IPS DF 19.7 (cell line): ENCODE measurements at places on chromosomes 1 and 21.

DNA sequence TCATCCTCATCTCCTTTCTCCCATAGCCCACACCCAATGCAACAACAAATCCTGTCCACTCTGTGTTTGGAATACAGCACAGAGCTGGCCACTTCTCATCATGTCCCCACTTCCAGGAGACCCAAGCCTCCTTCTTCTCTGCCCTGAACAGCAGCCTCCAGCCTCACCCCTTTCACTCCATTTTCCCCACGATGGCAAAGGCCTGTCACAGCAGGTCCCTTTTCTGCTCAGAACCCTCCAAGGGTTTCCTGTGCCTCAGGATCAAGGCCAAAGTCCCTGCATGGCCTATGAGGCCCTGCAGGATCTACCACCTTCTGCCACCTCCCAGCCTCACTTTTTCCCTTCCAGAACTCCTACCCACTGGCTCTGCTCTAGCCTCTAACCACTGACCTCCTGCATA is 78.5 kb downstream of the CSMD2 start:
- DNase-seq: no peak

- DNase-seq: no peak
Observed at GRCh38 chr1:118948846-118949245, 39.3 kb downstream of the TBX15 start.

DNA sequence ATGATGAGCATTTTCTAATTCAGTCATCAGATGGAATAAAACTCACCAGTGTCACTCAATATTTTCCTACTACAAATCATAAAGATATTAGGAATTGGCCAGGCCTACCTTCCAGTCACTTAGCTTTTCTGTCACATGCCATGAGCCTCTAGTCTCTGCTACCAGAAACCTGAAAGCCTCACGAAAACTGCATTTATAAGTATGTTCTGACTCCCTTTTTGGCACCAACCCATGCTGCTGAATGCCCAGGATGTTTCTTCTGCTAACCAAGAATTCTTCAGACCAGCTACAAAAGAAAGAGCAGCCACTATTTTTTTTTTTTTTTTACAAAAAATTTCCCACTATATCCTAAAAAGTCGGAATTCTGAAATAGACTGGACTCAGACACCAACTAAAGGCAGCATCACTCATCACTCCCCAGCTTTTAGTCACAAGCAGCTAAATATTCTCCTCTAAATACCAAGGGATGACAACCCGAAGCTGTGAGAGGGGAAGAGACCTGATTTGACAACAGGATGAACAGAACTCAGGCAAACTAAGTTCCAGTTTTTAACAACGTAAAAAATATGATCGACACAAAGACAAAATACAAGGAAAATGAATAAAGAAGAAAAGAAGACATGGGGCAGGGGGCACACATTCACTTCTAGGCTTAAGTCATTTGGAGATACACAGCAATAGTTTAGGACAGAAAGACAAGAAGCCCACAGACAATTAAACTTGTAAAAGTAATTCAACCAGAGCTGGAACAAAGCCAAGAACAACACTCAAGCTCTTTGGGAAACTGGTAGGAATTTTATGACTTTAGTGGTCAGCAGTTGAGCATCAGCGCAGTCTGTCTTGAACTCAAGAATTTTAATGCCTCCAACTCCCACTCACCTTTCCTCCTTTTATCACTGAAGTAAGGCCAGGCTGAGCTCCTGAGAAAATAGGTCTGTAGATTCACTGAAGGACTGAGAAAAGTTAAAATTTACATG is 1.7 kb downstream of the DCAF8 start:
- no peak for DNase-seq

- no peak for DNase-seq
Observed at GRCh38 chr1:96865731-96866685, 144.4 kb downstream of the PTBP2 start.

DNA sequence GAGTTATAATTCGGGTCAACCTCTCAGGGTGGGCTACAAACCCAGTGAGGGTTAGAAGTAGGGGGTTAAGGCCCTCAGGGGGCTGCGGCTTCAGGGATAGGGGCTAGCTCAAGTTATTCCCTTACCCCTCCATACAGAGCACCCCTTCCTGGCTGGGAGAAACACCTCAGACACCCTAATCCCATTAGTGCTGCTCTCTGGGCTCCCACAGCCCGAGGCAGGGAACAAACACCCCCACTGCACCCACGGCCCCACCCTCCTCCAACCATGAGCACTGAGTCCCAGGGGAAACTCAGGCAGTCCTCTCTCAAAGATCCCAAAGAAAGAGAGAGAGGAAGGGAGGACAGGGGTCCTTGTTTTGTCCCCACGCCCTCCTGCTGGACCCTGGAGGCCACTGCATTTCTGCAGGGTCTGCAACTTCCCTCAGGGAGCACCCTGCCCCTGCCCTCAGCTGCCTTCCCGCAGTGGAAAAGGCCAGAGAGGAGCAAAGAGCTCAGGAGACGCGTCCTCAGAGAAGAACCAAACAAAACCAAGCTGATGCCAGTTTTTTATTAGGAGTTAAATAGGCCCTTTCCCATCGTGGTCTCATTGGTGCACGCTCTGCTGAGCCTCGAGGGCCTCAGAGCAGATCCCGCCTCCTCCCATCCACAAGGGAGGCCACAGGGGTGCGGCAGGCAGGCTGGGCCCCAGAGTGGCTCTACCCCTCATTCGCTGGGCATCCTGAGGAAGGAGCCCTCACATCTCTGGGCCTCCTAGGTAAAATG is 1.4 kb upstream of the S100A4 start:
- DNase-seq: no peak

- no peak for DNase-seq
Observed at GRCh38 chr1:168945870-168946269, 160.6 kb upstream of the ATP1B1 start.

DNA sequence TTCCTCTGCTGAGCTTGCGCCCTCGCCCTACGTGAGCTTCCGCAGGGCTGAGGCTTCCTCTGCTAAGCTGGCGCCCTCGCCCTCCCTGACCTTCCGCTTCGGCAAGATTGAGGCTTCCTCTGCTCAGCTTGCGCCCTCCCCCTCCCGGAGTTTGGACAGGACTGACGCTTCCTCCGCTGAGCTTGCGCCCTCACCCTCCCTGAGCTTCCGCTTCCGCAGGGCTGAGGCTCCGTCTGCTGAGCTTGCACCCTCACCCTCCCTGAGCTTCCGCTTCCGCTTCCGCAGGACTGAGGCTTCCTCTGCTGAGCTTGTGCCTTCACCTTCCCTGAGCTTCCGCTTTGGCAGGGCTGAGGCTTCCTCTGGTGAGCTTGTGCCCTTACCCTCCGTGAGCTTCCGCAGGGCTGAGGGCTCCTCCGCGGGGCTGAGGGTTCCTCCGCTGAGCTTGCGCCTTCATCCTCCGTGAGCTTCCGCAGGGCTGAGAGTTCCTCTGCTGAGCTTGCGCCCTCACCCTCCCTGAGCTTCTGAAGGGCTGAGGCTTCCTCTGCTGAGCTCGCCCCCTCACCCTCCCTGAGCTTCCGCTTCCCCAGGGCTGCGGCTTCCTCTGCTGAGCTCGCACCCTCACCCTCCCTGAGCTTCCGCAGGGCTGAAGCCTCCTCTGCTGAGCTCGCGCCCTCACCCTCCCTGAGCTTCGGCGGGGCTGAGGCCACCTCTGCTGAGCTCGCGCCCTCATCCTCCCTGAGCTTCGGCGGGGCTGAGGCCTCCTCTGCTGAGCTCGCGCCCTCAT is 753.6 kb upstream of the TPTE start:
- no peak for DNase-seq

DNA sequence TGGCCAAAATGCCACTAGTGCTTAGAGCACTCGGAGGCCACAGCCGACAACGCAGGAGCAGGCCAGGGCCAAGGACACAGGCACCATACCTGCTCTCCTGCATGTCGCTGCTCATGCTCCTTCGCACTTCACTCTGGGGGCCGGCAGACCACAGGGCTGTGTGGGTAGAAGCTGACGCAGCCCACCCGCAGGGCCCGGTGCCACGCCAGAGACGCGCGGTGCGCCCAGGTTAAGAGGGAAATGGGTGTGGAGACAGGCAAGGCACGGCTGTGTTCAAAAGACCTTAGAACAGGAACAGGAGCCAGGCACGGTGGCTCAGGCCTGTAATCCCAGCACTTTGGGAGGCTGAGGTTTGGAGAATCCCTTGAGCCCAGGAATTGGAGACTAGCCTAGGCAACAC is 13.6 kb upstream of the PRDM15 start:
- DNase-seq: no peak

DNA sequence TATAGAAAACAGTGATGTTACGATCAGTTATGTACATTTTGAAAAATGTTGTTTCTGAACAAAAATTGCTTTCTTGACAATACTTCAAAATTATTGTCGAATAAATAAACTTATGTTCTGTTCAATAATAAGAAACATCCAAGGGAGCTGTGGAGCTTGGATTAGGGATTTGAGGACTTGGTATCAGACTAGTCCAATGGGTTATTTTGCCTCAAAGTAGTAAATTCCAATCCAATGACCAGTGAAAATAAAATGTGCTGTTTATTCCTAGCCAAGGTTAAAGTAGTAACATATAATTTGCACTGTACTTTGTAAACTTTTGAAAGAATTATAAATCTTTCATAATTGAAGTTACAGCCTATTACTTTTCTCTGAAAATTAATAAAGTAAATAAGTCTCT is 79.1 kb upstream of the IVNS1ABP start:
- DNase-seq: no peak

- DNase-seq: no peak
Observed at GRCh38 chr1:212677573-212677972, 22.1 kb downstream of the BATF3 start.

DNA sequence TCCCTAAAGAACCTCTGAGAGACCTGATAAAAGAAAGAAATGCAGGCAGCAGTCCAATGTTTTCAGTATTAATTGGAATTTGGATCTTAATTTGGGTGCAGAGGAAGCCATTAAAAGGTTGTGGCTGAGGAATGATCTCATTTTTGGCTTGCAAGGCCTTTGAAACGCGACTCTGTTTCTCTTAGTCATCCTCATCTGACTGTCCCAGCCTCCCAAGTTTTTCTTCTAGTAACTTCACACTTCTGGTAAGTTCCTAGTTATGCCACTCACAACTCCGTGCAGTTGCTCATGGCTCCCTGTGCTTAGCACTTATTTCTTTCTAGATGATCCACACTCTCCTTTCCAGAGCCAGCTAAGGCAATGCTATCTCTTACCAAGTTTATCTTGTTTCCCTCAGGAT is 147.4 kb upstream of the USP24 start:
- DNase-seq: no peak

DNA sequence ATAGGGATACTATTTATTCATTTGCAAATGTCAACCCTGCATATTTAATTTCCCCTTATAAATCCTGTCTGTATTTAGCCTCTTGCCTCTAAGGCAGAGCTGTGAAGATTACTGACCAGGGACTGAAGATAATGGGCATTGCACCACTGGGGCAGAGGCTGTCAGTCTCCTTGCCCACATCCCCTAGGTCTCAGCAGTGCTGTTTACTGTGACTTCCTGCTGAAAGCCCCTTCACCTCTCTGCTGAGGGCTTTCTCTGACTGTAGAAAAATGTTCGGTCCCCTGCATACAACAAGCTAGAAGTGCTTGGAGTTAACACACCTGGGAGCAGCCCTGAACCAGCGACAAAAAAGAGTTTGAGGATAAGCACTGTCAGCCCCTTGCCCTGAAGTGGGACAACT is 28.8 kb downstream of the SLC5A9 start:
- no peak for DNase-seq

DNA sequence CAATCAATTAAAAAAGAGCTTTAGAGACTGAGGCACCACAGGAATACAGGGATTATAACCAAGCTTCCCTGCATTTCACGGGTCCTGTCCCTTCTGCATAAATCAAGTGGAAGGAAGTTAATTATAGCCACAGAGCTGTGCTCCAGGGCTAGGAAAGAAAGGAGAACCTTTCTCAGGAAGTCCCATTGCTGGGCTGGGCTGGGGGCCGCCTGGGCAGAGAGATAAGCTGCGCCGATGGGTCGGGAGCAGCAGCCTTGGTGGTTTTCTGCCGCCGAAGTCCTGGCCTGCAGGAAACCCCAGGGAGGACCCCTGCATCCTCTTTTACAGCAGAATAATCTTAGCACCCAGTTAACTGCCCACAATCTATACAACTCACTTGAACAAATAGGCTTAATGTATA is 12.6 kb upstream of the CD34 start:
- DNase-seq: no peak

DNA sequence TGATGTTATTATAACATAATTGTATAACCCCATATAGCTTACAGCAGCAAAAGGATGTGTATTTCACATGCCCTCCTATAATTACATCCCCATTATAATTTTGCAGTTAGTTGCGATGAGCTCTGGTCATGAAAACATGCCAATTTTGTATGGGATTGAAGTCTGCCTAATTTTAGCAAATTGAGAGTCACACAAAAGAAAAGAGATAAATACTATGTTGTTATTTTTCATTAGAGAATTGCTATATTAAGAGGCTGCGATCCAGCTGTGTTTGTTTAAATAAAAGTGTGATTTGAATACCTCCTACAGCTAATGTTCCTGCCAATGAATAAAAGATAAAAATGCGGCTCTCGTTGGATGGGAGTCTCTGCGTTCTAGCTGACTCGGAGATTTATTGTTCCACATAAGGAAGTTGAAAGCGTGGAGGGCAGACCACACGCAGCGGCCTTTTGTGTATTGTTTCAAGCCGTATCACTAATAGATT is 461.0 kb upstream of the NFIA start:
- no peak for DNase-seq

GRCh38 chr1:59549066-59549837 is 252.4 kb downstream of the FGGY start:
- DNase-seq: no peak

DNA sequence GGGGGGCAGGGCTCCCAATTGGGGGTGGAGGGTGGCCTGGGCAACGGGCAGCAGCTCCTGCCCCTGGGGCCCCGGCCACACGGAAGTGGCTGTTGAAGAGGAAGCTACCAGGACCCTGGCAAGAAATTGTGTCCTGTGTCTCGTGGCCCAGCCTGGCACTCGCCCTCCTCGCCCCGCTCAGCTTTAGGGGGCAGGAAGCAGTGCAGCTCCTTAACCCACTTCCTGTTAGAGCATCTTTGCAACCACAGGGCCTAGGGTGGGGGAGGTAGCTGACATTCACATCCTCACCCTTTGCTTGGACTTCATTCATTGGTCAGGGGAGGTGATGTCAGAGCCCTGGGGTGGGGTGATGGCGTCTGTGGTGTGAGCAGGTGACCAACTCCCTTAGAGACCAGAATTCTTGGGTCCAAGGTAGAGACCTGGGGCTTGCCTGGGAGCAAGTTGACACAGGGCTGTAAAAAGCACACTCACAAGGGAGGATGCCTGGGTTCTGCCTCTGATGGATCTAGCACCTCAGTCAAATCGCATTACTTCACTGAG is at the start of gene ARHGAP30:
Gene ARHGAP30, minus strand, starts transcription at position 161 of the 540 bp plus-strand sequence. CDS start 267 bp downstream, outside the sequence.
- DNase-seq: no peak

- DNase-seq: no peak
Observed at GRCh38 chr1:56459260-56459659, 120.1 kb downstream of the PLPP3 start.

DNA sequence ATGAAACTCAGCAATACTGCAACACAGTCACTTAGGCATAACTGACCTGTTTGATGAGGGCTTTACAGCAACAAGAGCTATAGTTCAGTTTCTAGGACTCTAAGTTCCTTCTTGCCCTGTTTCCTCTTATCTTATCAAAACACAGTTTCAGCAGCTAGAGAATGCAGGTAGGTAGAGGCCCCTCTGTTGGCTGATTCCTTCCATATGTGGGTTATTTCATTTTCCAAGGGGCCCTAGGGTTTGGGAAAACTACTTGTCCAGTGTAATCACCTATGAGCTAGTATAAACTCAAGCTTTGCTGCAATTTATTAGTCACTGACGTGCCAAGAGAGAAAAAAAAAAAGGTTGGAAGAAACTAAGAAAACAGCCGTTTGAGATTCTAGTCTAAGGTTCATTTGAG is 607.7 kb upstream of the USP24 start:
- no peak for DNase-seq
